ENCODE measurements at places on chromosomes 1 and 21. TPM values are rescaled to one million over a fixed set of nuclear protein-coding genes. Genes with fewer than 3 reads are reported as not detected.

Gene OR6N1
- total RNA-seq, result not detected

- no peak for DNase-seq
Measured at GRCh38 chr1:3943806-3944577, 43.9 kb upstream of the C1orf174 start.

DNA sequence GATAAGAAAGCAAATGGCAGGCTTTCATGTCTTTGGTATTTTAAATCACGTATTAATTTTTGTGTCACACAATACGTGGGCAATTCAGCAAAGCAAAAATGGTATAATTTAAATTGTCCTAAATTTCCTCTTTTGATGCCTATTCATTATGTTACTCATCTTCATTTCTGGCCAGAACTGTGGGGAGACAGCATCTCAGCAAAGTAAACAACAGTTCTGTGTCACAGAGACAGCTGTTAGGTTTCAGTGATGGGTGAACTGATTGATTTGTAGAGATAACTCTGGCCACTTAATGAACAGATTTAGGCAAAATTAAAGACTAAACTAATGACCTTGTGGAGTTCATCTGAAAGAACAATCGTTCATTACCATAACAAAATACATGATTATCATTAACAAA is 49.2 kb downstream of the FH start:
- DNase-seq, result no peak

- no peak for DNase-seq
Measured at GRCh38 chr1:87806379-87807094, 477.9 kb downstream of the LMO4 start.

DNA sequence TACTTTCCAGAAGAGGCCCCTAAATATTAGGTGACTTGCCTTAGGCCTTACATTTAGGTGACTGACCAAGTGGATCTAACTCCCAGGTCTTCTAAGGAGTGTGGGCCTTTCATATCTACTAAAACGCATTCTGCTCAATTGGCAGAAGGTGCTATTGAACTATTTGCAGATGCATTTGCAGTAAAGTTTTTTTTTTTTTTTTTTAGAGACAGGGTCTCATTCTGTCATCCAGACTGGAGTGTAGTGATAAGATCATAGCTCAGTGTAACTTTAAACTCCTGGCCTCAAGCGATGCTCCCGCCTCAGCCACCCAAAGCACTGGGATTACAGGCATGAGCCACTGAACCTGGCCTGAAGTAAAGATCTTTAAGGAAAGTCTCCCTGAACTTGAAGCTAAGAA is 13.0 kb upstream of the ACBD6 start:
- DNase-seq, result no peak

GRCh38 chr1:52569449-52570210 is 16.7 kb upstream of the TUT4 start:
- no peak for DNase-seq

GRCh38 chr1:71045463-71046028 is 2.1 kb downstream of the PTGER3 start:
- no peak for DNase-seq
